ENCODE measurements at places on chromosomes 16 and 17.

DNA sequence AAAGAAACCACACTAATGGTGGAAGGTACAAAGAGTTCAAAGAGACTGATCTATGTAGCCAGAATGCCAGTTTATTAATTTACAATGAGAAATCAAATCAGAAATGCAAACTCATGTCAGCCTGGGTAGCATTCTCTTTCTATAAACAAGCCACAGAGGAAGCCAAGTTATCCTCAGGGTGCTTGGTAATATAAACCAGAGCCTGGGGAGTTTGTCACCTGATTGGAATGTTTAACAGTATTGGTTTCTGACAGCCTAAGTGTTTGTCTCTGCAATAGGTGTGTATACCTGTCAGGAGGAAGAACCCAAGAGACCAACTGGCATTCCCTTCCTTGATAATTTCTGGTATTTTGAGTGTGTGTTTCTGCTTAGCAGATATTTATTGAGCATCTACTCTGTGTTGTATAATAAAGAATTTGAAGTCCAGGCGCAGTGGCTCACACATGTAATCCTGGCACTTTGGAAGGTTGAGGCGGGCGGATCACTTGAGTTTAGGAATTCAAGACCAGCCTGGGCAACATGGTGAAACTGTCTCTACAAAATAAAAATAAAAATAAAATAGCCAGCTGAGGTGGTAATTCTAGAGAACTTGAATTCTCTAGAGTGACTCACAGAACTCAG is 3.1 kb upstream of the C17orf58 start:
- DNase-seq, result no peak

DNA sequence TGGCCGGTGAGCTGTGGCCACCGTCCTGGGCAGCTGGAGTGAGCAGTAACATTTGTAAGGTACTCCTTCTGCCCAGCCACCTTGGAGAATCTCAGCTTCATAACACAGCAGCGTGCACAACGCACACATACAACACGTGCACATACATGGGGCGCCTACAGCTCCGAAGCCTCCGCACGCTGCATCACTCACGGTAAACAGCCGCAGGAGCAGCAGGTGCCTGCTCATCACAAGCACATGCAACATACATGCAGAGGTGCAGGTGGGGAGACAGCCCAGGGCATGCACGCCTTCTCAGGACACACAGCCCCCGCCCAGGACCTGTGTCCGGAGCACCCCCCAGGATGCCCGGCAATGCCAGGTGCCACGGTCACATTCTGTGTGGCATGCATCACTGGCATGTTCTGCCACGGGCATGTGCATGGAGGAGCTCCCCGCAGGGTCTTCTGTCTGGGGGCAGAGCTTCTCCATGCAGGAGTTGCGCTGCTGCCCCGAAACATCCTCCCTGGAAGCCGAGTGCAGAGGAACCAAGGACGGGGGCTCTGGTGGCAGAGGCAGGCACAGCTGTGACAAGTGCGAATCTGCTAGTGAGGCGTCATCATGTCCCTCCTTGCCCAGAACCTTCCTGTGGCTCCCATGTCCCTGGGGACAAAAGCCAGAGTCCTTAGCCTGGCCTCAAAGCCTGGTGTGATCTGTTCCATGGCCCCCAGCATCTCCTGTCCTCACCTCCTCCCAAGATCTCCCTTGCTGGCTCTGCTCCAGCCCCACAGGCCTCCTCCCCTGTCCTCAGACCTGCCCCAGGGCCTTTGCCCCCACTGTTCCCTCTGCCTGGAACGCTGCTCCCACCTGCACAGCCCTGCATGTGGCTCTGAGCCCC is 184.0 kb upstream of the GSE1 start:
- DNase-seq, result no peak

- no peak for DNase-seq
These were observed 53.9 kb downstream of the MGAT5B start for GRCh38 chr17:76922084-76922483.

DNA sequence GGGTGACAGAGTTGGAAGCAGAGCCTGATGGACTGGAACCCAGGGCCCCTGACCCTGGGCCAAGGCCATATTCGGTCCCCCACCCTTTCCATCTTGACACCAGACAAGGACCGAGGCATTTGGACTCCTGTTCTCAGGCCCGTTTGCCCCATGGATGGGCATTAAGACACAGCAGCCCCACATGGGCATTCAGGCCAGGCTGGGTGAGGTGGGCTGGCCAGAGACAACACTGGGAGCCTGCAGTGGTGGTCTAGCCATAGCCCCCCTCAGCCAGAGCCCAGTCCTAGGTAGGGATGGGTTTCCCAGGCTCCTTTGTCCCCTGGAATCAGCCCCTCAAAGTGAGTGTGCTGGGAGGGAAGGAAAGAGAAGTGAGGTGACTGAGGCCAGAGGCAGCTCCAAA is 1.6 kb downstream of the PDK2 start:
- DNase-seq, result no peak

GRCh38 chr17:27539152-27539551 is 82.9 kb downstream of the KSR1 start:
- no peak for DNase-seq

DNA sequence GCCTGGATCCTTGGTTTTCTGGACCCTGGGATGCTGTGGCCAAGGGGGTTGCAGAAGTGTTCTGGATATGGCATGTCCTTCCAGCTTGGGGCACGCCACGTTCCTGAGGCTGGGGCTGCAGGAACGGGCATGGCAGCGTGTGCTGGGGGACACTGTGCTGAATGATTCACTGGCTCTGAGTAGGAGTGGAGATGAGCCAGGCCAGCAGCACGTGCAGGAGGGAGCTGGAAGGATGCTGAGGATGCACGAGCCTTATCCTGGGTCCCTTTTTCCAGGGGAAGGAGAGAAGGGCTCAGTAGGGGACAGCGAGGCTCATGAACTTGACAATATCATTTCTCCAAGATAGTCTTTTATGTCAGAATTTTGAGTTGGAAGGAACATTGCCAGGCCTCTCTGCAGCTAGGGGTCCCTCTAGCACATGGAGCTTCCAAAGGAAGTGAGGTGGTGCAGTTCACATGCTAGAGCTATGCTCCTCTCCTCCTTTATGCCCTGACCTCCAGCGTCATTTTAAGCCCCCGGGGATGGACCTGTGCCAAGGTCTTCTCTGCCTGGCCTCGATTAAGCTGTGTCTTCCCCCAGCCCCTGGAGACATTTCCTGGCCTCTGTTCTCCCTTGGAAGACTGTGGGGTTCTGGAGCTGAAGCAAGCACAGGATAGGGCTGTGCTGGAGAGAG is 125.9 kb downstream of the OR1D5 start:
- no peak for DNase-seq

GRCh38 chr17:35088356-35088880 is 24.9 kb upstream of the RFFL start:
- no peak for DNase-seq

- DNase-seq, result no peak
These were observed 29.4 kb downstream of the TBCD start for GRCh38 chr17:82780971-82781893.

- no peak for DNase-seq
These were observed 85.4 kb downstream of the ITFG1 start for GRCh38 chr16:47375423-47375822.

- DNase-seq, result no peak
These were observed 82.0 kb upstream of the PLCG2 start for GRCh38 chr16:81696961-81697615.

- no peak for DNase-seq
These were observed 2.3 kb downstream of the TOP2A start for GRCh38 chr17:40415390-40415789.

DNA sequence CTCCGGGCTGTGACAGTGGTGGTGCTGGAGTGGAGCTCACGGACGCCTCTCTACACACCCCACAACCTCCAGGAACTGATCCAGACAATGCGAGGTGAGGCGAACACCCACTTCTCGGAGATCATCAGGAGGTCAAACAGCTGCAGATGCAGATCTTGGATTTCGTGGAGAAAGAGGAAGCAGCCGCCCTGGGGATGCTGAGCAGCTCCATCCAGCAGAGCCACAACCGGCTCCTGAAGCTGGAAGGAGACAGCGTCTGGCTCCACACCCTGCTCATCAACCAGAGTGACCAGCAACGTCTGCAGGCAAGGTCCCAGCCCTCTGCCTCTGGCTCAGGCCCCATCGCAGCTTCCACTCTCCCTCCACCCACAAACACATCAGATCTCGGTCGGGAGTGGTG is 13.2 kb upstream of the SLC16A5 start:
- DNase-seq, result no peak

GRCh38 chr17:66755101-66755943 is 79.6 kb upstream of the CACNG5 start:
- peak; percentile 80 for DNase-seq

DNA sequence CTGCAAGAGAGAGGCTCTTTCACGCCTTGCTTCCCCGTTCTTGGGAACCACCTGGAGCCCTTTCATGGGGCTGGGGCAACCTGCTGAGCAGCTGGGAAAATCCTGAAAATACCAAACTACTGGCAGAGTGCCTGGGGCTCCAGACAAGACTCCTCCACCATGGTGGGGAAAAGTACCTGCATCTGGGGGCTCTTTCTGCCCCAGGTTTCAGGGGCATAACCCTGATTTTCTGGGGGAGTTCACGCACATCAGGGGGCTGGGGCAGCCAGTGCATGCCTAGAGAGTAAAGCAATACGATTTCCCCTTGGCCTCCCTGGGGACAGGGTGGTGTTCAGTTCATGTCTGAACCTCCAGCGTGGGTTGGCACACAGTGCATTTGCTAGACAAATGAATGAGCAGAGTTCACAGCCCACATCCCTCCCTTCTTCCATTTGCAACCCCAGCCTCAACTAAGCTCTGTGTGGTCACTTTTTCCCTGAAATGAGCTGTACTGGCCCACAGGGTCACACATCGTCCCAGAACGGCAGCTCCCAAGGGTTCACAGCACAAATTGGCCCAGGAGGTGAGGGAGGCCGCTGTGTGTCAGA is 5.2 kb upstream of the CDC42EP4 start:
- no peak for DNase-seq

DNA sequence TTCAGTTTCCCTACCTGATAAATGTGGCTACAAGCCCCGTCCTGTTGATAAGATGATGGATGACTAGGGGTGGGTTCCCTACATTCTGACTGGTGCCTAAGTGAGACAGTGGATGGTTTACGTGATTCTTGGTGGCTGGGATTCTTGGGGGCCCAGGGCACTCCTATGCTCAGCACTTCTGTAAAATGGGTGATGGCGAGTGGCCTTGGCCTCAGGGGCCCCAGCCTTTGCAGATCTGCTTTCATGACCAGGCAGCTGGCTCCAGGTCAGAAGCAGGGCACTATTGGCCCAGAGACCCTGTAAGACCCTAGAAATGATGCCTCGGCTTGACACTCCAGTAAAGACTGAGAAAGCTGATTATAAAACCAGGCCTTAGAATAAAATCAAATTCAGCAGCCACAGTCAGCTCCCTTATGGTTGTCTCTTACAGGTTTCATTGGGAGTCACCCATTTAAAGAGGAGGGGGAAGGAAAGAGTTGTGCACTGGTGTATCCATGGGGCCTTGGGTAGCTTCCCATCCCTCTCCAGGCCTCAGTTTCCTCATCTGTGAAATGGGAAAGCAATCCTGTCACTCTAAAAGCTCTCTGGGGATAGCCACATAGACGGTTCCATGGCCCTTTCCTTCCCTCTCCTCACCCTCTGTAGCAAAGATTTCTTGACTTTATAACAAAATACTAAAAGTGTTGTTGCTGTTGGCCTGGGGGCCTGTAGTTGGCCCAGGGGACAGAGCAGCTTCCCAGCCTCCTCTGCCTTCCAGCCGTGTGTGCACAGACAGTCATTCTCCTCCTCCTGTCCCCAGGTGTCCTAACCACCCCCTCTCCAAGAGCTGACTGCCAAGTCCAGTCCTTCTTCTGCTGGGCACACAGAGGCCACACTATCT is 1.2 kb downstream of the SNX20 start:
- no peak for DNase-seq

GRCh38 chr17:74433421-74434121 is 1.7 kb downstream of the GPRC5C start:
- no peak for DNase-seq

DNA sequence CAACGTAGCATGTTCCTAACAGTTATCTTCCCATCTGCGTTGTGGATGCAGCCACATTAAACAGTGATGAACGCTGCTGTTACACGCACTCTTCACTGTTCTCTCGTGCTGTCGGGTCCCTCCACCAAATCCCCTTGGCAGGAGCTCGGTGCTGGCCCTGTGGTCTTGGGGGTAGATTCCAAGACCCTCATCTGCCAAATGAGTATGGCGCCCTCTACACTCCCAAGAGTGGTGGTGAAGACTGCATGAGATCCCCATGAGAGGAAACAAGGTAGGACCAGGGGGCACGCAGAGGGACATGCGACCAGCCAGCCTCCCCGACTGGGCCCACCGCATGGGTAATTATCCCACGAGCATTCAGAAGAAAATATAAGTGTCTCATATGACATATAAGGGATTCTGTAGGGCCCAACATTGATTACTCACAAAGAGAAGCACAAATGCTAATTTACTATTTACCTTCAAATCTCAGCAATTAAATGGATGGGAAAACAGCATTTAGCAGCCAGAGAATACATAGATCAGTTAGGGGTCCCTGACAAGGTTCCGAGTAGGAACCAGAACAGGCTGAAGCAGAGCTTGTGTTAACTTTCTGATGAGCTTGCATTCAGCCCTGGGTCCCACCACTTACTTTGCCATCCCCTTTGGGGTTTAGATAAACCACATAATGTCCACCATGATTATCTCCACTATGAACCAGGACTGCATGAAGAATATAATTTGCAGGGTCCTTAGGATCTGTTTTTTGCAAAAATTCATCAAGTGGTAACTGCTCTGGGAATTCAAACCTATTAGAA is 23.8 kb downstream of the LITAFD start:
- DNase-seq, result no peak

GRCh38 chr17:60258313-60258712 is 108.5 kb downstream of the CA4 start:
- DNase-seq, result no peak

DNA sequence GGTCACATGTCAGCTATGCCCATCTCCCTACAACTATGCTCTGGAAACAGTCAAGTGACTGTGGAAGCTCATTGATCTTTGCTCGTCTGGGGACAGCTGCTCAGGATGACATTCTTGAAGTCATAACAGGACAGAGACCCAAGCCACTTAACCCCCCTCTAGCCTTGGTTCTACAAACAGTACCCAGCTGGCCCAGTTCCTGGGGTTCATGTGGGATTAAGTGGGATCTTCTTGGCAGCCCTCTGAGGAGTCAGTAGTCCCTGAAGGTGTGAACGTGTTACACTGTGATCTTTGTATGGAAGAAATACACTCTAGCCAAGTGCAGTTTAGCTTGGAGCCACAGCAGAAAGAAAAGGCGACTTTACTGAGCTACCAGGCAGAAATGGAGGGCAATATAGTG is 25.8 kb downstream of the UBN1 start:
- no peak for DNase-seq

GRCh38 chr17:43465049-43465448 is 18.7 kb upstream of the DHX8 start:
- no peak for DNase-seq

GRCh38 chr16:65869261-65869660 is 497.2 kb upstream of the CDH5 start:
- DNase-seq, result no peak
